ENCODE measurements at places on chromosomes 7 and 10. TPM values are rescaled to one million over a fixed set of nuclear protein-coding genes. Genes with fewer than 3 reads are reported as not detected.

The NXPH1 gene
- total RNA-seq, result not detected

DNA sequence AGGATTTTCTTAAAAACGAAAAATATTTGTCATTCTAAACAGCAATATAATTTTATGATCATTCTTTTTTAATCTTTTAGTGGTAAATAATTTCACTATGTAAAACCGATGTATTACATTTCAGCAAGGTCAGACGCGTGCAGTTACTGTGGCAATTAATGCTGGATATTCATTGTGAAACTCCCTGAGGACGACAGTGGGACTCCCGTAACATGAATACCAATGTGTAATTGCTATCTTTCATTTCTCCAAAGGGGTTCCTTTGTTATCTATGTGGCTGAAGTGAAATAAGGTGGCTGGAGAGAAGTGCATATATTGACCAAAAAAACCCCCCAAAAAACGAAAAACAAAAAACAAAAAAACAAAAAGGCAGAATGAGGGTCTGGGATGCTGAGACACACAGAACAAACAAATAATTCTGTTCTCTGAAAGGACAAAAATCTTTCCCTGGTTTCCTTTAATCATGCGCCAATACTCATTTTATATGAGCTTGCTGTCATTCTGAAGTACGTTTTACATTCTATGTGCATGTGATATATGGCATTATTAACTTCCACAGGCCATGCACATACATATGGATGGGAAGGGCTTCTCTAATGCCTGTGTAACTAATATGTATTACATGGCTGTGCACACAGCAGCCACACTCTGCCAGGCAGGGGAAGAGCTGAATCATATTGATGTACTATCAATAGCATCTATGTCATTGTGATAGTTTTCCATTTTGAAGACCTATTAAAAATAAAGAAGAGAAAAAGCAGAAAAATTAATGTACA lies 161.4 kb downstream of the RAPGEF5 start:
- DNase-seq, result no peak

- DNase-seq, result no peak
Observed at GRCh38 chr10:8096931-8097330, 42.4 kb downstream of the GATA3 start.

GRCh38 chr7:91556956-91557650 lies 292.9 kb downstream of the FZD1 start:
- DNase-seq, result no peak

DNA sequence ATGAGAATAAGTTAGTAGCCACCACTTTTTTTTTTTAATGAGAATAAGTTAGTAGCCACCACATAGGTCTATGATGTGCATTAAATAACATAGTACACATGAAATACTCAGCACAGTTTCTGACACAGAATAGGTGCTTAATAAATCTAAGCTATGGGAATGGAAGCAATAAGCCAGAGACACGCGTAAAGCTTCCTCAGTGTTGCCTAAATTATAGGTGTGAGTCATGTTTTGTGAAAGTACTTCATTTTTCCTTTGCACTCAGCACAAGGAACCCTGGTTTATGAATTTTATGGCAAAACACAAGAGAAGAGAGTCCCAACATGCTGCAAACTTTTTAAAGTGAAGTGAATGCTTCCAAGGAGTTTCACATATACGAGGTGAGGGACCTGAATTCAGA lies 267.4 kb downstream of the RNLS start:
- DNase-seq, result no peak

The LRRC18 gene
- not detected for total RNA-seq

The GIMAP7 gene
- not detected for total RNA-seq

DNA sequence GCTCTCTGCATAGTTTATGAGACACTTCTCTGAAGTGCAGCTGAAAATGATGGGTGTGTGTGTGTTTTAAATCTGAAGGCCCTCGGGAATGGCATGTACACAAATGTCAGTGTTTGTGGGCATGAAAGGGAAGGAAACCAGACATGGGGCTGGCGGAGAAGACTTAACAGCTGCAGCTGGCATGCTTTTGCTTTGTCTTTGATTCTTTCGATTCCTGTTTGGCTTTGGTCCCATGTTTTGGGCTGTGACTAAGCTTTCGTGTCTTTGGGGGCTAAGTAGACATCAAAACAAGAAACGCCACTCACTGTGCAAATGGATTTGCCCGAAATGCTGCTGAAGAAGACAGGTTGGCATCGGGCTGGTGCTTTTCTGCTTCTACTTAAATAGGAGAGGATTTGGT lies 179.3 kb downstream of the PFKFB3 start:
- peak; percentile 56 for DNase-seq

The HHEX gene
- 17.3 TPM for total RNA-seq

GRCh38 chr10:13773496-13774170 lies 186.9 kb downstream of the PRPF18 start:
- DNase-seq, result no peak

GRCh38 chr10:7819121-7819460 lies 786 bp downstream of the TAF3 start:
- peak; percentile 61 for DNase-seq

DNA sequence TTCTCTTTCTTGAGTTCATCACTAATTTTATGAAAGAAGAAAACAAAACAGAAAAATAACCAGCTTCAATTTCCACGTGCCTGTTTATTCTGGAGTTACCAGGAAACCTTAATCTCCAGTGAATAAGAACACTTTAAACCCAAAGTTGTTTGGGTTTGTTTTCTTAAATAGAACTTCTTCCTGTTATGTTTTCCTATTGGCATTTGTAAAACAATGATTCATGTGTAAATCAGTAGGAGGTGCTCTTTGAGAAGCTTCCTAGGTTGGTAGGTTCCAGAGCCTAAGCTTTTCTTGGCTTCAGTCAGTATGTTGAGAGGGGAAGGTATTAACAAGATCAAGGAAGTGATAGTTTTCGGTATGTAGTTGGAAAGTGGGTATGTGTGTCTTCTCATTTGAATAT lies 119.0 kb downstream of the BICC1 start:
- DNase-seq, result no peak

GRCh38 chr7:65397730-65398142 lies 24.1 kb downstream of the ZNF92 start:
- DNase-seq, result peak; percentile 47

- DNase-seq, result no peak
Observed at GRCh38 chr10:94890264-94891022, 48.0 kb upstream of the CYP2C9 start.

DNA sequence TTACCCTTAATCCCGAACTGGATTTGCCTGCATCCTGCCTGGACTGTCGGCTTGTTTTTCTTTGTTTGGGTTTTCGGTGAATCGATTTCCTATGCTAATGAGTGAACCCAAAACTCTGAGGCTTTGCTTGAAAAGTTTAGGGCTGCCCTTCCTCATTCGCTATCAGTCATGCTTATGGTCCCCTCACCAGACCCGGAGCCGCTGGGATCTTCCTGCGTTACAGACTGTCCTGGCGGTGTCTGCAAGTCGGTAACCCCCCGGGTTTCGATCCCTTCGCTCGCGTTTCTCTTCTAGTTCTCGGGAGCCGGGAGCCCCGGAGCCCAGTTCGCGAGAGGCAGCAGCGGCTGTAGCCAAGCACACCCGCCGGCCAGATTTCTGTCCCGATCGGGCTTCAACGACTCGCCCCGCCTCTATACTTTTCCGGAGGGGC lies 2.2 kb downstream of the EMX2 start:
- DNase-seq, result no peak

DNA sequence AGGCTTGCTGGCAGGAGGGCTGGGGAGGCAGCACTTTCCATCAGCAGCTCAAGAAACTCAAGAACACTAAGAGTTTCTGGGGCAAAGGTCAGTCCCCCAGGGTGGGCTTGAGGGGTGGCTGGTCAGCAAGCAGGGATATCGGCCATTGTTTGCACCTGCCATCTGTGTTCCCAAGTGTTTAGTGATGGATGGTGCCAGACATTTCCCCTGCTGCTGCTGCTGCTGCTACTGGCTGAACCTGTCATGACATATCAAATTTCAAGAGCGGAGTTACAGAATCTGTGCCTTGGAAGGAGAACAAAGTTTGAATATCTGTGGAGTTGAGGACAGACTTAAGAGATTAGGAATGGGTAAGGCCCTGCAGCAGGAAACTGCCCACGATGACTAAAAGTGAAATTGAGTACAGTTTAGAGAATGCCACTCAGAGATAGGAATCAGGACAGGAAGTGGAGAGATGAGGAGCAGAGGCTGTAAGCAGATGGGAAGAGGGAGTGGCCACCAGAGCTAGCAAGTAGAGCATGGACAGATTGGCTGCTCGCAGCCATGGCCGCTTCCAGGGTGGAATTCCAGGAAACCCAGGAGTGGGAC lies 39.2 kb upstream of the PPP1R3C start:
- DNase-seq, result no peak

The SPDYE6 gene
- not detected for total RNA-seq

DNA sequence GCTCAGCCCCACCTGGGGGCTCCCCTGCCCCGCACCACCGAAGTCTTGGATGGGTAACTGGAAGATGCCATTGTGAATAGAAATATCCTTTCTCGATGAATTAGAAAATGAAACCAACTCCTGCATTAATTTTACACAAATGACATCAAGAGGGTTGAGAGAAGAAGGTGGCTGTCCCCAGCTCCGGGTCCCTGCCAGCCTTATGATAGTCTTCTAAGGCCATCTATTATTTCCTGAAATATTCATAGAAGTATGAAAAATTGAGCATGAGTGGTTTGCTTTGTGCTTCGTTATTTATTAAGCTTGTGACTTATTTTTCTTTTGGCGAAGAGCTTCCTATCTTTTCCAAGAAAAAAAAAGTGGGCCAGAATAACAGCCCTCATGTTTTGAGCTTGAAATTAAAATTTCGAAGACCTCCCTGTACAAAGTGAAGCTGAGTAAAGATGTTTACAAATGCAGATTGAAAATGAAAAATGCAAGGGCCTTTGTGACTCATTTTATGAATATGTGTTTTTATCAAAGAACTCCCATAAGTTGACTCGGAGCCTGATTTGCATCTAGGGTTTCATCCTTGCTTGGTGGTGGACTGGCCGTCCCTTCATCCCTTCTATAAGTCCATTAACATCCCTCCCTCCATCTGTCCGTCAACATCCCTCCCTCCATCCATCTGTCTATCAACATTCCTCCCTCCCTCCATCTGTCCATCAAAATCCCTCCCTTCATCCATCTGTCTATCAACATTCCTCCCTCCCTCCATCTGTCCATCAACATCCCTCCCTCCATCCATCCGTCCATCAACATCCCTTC lies 20.5 kb upstream of the CFAP46 start:
- DNase-seq, result no peak

DNA sequence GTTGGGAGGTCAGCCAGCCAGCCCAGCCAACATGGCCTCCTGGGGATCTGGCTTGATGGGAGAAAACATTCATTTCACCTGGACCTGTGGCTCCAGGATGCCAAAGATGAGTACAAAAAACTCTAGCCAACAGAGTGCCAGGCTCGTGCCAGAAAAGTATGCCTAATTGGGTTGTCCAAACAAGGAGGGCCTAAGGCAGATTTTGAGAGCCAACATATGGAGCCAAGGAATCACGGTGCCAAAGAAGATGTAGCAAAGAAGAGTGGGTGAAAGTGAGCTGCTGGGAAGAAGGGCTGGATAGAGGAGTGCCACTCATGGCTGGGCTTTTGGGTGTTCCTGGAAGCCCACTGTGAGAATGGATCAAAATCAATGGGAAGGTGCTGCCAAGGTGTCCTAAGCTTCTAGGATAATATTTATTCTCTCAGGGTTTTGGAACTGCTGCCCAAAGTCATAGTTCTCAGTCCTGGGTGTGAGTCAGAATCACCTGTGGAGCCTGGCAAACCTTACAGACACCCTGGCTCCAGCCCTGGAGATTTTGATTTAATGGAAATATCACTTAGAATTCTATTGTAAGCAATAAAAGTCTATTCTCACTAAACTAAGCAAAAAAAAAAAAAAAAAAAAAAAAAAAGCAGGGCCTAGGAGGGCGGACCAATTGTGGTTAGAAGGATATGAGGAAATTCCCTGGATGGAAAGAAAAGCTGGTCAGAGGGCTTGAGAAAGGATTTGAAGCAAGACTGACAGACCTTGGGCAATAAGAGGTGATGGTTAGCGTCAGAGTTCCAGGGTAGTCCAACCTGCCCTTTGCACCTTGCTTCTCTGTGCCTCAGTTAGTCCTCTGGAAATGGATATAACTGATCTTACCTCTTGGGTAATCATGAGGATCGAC lies 182.2 kb upstream of the PRR15 start:
- no peak for DNase-seq

DNA sequence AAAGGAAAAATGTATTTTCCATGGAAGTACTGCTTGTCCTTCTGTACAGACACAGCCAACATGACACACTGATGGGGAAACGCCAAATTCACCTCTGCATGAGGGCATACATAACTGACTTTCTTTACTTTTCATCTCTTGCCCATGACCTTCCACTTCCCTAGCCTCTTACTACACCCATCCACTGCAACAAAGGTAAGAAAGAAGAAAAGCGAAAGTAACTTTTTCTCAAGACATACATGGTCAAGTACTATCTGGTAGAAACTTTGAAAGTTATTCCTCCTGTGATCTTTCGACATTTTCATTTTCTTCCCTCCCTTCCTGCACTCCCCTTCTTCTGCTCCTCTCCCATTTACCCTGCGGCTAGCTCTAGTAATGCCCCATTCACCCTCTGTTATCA lies 130.8 kb downstream of the USP6NL start:
- no peak for DNase-seq

All from SJSA1 (cell line).